Renal cortex interstitium (tissue), 15 donors: ENCODE measurements at places on chromosomes 7 and 10. TPM values are rescaled to one million over a fixed set of nuclear protein-coding genes. Genes with fewer than 3 reads are reported as not detected.

The ZNF775 gene
- polyA plus RNA-seq = 7.0 TPM

- DNase-seq = no peak
Observed at GRCh38 chr7:155234158-155234492, 63.6 kb upstream of the INSIG1 start.

GRCh38 chr10:124016804-124017375 lies 76.5 kb downstream of the CHST15 start:
- no peak for DNase-seq

GRCh38 chr7:158142657-158143056 lies 445.0 kb downstream of the PTPRN2 start:
- no peak for DNase-seq

The CYP2C19 gene
- 0.07 TPM for polyA plus RNA-seq

The RHEB gene
- 116 TPM for polyA plus RNA-seq

The TAS2R41 gene
- not detected for polyA plus RNA-seq

The SORCS1 gene
- 13.7 TPM for polyA plus RNA-seq

The GRID2IP gene
- polyA plus RNA-seq = 1.1 TPM

GRCh38 chr7:72159911-72160310 lies 252.2 kb downstream of the CALN1 start:
- DNase-seq = no peak

DNA sequence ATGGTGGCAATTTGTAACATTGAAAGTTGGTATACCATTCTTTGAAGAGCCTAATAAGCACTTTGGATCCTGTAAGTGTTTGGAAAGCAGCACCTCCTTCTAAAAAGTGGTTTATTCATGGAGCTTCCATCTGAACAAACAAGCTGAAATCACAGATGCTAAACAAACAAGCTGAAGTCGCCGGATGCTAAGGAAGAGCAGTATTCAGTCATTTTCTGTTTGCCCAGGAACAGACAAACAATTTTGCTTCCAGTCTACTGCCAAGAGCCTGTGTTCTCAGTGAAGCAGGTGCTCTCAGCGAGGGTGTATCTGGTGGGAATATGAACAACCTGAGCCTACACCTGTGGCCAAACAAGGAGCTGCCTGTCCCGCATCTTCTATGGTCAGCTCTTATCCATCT lies 6.3 kb downstream of the COL28A1 start:
- no peak for DNase-seq

DNA sequence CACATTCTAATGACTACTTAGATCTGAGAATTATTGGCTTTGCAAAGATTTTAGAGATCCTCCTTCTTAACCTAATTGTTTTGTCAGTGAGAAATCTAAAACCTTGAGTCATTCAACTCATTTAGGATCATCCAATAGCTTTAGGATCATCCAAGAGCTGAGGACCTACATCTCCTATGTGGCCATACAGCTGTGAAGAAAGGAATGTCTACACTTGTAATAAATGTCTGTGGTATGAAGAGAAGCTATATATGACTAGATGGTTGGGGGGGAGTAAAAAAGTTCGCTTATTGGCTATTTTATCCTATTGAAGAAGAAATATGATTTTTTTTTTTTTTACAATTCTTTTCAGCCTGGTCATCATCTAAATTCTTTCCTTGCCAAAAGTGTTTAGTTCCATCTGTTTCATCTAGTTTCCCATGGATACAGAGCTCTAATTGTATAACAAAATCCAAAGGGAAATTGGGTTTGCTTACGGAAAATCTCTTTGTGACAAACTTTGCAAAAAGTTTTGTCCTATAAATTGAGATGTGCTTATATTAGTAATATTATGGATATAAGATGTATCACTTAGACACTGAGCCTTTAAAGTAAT lies 196.7 kb downstream of the PRKG1 start:
- no peak for DNase-seq

DNA sequence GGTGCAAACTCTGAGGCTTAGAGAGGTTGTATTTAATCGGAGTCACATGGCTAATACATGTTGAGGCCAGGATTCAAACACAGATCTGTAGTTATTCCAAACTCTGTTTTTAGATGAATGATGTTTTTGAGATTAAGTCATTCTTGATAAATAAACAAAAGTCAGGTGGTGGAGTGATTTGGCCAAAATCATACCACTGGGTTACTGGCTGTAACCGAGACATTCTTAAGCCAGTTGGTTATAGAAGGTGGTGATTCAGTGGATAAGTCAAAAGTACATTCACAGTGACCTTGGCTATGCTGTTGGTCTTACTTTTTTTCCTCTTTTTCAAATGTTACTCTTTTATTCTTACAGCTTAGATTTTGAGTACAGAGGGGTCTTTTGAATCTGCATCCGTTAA lies 361.4 kb downstream of the KIF20B start:
- no peak for DNase-seq

- no peak for DNase-seq
Observed at GRCh38 chr10:89548673-89549072, 13.3 kb upstream of the SLC16A12 start.

DNA sequence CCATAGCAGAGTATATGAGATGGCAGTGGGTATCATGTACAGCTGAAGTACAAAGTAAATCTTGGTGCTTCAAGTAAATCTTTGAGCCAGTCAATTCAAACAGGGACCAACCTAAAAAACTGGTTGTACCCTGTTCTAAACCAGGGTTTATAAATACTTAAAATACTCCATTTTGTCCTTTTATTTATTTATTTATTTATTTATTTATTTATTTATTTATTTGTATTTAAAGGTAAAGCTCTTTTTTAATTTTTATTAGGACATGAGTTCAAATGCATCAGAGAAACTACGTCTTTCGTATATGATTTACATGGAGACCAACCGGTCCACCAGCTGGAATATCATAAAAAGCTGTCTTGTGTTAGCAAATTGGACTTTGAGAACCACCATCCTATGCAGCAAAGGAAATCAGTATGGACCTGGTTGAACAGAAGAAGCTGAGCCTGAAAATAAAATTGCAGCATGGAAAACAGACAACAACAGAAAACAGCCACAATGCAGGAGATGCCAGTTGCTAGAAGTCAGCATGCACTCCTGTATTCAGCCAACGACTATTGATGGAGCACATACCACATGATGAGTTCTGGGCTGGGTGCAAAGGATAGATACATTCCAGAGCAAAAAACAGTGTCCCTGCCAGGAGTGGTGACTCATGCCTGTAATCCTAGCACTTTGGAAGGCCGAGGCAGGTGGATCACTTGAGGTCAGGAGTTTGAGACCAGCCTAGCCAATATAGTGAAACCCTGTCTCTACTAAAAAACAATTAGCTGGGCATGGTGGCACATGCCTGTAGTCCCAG lies 60.0 kb downstream of the PLXNA4 start:
- DNase-seq = no peak

The SEC61G gene
- polyA plus RNA-seq = 200 TPM

The HOXA10 gene
- polyA plus RNA-seq = 140 TPM

The AGAP4 gene
- polyA plus RNA-seq = 52.8 TPM

GRCh38 chr7:151540146-151540545 lies 20.5 kb upstream of the RHEB start:
- DNase-seq = no peak

The HYAL4 gene
- polyA plus RNA-seq = 0.08 TPM

- no peak for DNase-seq
Observed at GRCh38 chr10:393787-394438, 258.7 kb downstream of the ZMYND11 start.

DNA sequence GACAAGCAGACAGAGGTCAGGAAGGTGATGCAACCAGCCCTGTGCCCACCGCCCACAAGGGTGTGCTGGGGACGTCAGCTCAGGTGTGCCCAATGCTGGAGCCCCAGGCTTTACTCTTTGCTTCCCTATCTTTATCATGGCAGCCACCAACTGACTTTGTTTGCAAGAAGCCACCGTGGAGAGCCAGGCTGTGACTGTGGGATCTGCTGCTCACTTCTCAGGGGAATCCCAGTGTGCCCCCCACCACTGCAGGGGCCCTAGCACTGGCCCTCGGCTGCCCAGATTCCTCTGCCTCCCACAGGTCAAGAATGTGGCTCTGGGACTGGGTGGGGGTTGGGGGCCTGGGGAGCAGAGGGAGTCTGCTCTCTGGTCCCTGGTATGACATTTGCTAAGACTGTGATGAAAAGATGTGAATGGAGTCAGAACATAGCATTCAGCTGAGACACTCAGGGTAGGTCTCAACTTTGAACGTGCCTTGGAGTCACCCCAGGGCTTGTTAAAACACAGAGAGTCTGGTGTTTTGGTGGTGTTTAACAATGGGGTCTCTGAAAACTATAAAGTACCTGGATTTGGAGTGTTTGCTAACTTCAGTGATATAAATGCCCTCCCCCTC lies 47.3 kb downstream of the ARHGAP22 start:
- no peak for DNase-seq

The HHEX gene
- polyA plus RNA-seq = 8.6 TPM

The NODAL gene
- 0.45 TPM for polyA plus RNA-seq
